NCI-H2171 treated with DMSO at 0.1 percent for 48 hours (cell line): ENCODE measurements at places on chromosomes 5 and 9.

- no peak for DNase-seq
Observed at GRCh38 chr5:92809855-92810465, 771.1 kb downstream of the NR2F1-AS1 start.

DNA sequence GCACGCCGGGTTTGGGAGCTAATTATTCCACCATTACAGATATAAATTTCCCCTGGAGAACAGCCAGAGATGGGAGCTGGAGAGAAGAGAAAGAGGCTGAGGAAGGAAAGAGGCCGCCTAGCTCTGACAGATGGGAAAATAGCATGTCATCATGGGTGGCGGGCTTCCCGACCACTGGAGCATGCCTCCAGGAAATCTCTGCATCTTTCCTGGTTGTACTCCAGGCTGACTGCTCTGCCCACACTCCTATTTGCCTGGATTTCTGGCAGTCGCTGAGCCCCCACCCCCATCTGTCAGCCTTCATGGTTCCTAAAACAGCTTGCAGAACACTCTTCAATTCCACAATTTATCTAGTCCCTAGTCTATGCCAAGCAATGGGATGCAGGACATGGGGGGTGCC is 14.3 kb upstream of the GABRP start:
- peak; percentile 85 for DNase-seq

DNA sequence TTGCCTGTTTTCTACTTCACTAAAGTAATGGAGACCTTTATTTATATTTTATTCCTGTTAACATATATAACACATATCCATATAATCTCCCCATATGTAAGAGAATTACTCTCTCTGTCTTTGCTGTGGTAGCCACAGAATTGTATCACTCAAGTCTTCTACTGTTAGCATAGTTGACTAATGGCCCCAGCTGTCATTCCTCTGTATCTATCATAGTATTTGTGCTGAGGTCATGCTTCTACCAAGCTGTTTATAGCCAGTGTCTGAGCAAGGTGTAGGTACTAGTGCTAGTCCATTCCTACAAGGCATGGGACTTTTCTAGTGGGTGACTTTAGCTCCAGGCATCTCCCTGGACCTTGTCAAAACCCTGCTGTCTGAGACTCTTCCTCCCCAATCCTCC is 244.1 kb downstream of the KIAA0825 start:
- DNase-seq, result no peak

DNA sequence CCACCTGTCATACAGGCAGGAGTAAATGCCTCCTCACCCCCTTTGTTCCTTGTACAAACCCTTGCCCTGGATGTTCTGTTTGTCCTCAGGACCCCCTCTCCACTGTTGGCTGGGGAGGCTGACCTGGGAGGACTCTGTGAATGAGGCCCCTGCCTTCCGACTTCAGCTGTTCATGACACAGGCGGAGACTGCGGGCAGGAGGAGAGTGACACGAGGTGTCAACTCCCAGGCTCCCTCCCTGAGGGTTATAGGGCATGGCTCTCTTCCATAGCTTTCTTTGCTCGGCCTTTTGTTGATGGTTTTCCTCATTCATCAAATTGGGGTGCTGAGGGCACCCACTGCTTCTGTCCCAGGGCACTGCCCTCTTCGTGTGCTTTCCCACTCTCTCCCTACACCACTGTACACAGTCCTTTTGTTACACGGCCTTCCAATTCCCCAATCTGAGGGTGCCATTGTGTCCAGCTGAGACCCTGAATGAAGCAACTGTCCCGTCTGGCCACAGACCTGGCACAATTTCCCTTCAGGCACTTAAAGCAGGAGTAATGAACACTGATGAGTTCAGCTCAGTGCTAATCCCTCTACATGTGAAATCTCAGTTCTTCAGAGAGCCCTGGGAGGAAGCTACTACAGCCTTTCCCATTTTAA is 33.8 kb downstream of the KCNIP1 start:
- no peak for DNase-seq
